LHCN-M2 (cell line): ENCODE measurements at places on chromosomes 16 and 17. TPM values are rescaled to one million over a fixed set of nuclear protein-coding genes. Genes with fewer than 3 reads are reported as not detected.

GRCh38 chr16:31409433-31409832 is 16.3 kb downstream of the ITGAD start:
- peak; percentile 10 for DNase-seq

- DNase-seq, result no peak
Measured at GRCh38 chr16:22075043-22075757, 17.1 kb upstream of the VWA3A start.

DNA sequence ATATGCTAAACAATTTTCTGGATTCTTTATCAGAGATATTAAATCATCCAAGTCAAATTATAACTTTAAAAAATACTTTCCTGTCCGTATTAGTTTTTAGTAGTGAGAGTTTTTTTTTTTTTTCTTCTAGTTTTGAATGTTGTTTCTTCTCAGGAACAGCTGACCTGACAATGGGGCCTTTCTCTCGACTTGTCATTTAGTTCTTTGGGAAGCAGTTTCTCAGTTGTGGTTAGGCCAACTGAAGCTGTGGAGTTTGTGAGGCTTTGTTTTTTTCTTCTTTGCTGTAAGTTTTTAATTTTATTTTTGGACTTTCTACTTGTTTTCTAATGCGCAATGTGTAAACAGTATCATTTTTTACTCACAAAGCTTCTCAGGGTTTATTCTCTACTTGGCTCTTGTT is 140.8 kb downstream of the FTO start:
- DNase-seq, result peak; percentile 21

PPP4C gene
- 142 and 154 TPM in 2 replicates for total RNA-seq

DNA sequence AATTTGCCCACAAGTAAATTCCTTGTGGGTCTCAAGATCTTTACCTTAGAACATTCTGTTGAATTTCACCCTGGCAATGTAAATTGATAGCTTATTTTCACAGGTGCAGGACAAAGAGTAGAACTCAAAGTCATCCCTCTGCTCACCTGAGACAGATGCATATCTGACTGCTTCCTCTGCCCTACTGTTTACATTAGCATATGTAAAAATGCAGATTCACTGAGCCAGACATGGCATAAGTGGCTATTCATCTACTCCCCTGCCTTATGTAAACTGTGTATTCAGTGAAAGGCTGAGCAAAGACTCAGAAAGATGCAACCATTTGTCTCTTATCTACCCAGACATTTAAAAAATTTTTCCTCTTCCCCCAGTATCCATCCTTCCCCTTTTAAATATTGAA is 22.3 kb upstream of the MILR1 start:
- DNase-seq, result no peak

DNA sequence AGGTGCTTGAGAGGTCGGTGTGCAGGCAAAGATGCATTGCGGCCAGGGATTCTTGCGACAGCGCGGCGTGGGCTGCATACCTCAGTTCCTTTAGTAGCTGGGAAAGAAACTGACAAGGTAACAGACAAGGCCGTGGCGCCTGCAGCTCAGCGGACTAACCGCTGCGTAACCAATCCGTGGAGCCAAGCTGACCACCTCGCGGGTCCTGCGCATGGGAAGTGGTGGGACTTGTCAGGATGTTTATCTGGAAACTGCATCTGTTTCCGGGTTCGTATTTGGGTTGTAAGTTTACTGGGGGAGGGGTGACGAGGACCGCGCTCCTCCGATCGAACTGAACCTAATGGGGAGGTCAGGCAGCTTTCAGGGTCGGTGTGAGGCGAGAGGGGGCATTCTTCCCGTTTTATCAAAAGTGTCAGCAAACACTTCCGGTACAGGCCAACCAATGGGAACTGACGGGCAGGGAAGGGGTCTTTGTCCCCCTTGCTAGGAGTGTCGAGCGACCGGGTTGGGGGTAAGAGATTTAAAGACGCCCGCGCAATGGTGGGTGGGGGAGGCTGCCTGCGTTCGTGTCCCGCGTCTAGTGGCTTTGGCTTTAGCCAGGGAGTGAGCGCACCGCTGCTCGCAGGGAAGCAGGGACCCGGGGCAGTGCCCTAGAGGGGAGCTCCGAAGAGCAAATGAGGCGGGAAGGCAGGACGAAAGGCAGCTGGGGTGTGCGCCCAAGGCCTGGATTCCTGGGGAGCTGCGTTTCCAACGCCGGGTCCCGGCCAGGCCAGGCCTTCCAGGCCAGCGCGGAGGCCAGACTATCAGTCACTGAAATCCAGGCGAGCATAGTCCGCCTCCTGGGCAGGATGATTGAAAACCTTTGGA is 7.0 kb downstream of the IRX6 start:
- no peak for DNase-seq

CD300E gene
- not detected in 2 replicates for total RNA-seq

DNA sequence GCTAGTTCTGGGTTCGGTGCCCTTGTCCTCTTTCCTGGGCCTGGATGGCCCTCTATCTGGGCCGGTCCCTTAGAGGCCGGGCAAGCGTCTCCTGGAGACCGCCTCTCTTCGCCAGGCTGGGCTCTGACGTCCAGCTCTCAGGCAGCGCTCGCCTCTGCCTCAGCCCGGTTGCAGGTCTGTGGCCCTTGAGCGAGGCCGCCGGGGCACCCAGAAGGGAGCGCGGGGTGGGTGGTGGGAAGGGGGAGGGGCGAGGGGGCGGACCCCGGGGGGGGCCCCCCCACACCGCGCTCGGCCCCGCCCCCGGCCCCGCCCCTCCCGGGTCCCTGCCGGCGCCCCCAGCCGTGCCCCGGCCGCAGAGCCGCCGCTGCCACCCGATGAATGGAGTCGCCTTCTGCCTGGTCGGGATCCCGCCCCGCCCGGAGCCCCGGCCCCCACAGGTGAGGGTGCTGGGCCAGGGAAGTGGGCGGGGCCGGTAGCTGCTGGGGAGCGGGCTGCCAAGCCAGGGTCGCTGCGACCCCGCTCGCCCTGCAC is at the start of gene ARHGAP23:
TSS of gene ARHGAP23 (plus strand) at position 353 of the 531 bp plus-strand sequence. CDS start at position 375, 22 bp downstream.
- peak; percentile 72 for DNase-seq

GRCh38 chr16:67872631-67873434 is at the start of gene EDC4:
Gene EDC4, plus strand, starts transcription at chr16:67873052. Its CDS starts 210 bp downstream, at chr16:67873262.
- DNase-seq, result peak; percentile 70

PPP1R27 gene
- total RNA-seq, result 1.0 TPM in 1 of 2 replicates, not detected in the other

DNA sequence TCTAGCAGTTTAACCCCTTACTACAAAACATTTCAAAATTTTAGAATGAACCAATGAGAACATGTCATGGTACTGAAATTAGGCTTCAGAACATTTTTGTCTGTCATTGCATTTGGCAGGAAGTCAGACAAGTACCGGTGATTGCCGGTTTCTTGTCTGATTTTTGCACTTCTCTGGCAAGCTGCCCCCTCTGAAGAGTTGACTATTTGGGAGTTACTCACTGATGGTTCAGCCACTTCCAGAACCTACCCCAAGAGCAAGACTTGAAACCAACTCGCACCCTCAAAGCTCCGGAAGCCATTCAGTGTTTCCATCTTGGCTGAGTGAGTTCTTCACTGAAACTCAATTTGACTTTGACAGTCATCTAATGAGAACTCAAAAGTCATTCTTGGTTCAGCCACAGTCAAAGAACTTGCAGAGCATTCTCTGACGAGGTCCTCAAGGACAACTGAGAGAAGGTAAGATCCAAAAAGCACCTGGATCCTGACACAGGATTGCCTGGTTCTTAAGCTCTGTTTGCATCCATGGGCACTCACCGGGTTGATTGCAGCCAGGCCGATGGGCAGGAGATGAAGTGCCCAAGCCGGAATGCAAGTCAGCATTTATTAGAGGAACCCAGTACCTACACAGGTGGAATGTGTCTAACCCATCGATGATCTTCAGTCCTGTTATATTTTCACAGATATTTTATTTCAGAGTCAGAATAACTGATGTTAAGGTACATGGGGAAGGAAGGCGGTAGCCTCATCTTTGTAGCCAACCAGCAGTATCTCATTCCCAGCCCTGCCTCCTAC is 93.6 kb downstream of the USP22 start:
- no peak for DNase-seq

CDH1 gene
- total RNA-seq, result not detected in 2 replicates

- peak; percentile 87 for DNase-seq
Measured at GRCh38 chr16:84618581-84619460, 943 bp upstream of the COTL1 start.

ITGB4 gene
- total RNA-seq, result 0.17 and 5.5 TPM in 2 replicates

PROCA1 gene
- 1.2 and 2.4 TPM in 2 replicates for total RNA-seq

- peak; percentile 14 for DNase-seq
Measured at GRCh38 chr16:51393381-51394005, 242.4 kb upstream of the SALL1 start.

GRCh38 chr16:51968749-51969148 is 578.2 kb downstream of the TOX3 start:
- peak; percentile 42 for DNase-seq

DNA sequence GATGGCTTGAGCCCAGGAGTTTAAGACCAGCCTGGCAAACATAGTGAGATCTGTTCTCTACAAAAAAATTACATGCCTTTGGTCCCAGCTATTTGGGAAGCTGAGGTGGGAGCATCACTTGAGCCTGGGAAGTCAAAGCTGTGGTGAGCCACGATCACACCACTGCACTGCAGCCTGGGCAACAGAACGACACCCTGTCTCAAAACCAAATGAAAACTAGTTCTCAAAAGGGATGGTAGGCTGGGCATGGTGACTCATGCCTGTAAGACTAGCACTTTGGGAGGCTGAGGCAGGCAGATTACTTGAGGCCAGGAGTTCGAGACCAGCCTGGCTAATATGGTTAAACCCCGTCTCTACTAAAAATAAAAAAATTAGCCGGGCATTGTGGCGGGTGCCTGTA is 31.1 kb downstream of the PPM1D start:
- peak; percentile 55 for DNase-seq

CYGB gene
- 3.3 and 3.7 TPM in 2 replicates for total RNA-seq

DNA sequence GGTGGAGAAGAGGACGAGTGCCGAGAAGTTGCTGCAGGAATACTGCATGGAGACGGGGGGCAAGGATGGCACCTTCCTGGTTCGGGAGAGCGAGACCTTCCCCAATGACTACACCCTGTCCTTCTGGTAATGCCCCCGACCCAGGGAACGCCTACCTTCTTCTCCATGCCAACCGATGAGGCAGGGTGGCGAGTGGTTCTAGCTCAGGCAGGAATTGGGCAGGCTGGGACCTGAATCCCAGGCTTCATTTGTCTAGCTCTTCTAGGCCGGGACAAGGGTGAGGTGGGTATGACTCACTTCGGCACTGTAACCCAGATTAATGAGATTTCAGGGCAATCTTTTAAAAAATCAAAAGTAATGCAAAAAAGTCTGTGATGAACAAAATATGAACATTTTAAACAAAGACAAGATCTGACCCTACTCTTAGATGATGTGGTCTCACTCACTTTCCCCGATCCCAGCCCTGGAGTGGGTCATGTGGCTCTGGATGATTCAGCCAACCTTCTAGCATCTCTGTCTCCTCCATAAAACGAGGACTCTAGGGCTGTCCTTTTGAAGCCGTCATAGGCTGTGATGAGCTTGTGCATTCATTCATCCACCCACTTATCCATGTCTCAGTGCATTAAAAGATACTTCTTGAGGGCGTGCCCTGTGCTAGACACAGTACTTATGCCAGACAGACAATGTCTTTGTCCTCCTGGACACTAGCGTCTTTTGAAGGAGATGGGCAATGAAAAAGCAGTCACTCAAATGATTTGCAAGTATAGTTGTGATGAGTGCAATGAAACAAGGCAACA is 102.6 kb downstream of the SDR42E1 start:
- DNase-seq, result no peak

SRL gene
- total RNA-seq, result not detected in 2 replicates

- DNase-seq, result no peak
Measured at GRCh38 chr16:630815-631405, at the start of gene WFIKKN1. Gene WFIKKN1, plus strand, starts transcription at chr16:630985. Its CDS starts 269 bp downstream, at chr16:631254.

PYY gene
- not detected in 2 replicates for total RNA-seq
